Stimulated activated CD8-positive, alpha-beta memory T cell treated with anti-CD3 and anti-CD28 coated beads, Interleukin-4, amount 100 ng/mL, for 24 hours (primary cell): ENCODE measurements at places on chromosomes 4 and X.

DNA sequence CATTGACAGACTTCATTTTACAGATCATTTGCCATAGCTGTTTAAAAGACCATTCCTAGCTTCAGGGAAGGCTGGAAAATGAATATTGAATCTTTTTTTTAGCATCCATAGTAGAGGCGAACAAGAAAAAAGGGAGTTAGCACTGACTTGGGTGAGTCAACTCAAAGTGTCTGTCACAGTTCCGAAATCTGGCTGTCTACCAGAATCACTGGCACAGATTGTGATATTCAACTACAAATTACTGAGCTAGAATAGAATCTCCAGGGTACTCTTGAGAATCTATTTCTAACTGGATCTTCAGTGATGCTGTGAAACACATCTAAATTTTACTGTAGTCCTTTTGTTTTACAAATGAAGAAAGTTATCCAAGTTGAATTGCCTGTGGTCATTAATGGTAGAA, 31.5 kb downstream of the SEC24B start:
- DNase-seq: no peak

DNA sequence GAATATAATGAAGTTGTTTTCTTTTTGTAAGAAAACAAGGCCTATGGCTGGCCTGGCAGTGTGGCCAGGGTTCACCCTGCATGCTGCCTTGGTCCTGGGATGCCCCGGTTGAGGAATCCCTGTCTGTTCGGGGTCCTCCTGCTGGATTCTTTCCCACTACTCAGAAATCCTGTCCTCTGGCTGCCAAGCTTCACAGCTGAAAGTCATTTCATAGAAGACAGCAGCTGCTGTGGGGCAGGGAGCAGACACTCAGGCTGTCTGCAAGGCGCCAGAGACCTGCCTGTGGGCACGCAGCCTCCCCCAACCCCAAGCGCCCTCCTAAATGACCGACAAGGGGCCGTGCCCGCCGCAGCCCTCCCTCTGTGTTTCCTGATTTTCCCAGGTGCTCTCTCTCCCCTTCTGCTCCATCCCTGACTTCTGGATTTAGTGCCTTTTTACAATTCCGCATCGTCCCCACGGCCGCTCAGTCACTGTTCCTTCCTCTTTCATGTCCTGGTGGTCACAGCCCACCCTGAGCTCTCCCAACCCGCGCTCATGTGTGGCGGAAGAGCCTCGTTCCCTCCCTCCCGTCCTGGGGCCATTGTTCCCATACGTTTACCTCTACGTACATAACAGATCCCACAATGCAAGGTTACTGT, 27.5 kb downstream of the ZFYVE28 start:
- DNase-seq: no peak

DNA sequence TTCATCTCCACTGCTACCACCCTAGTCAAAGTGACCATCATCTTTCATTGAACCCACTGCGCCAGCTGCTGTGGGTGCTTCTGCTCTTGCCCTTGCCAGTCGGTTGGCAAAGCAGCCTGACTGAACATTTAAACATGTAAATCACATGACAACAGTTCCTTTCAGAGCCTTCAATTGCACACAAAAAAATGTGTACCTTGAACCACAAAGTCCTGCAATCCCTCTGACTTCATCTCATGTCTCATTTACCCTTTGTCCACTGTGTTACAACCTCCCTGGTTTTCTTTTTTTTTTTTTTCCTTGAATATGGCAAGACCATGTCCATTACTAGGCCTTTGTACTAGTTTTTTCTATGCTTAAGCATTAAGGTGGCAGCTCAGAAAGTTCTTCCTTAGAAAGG, 183.5 kb downstream of the GBA3 start:
- DNase-seq: no peak

DNA sequence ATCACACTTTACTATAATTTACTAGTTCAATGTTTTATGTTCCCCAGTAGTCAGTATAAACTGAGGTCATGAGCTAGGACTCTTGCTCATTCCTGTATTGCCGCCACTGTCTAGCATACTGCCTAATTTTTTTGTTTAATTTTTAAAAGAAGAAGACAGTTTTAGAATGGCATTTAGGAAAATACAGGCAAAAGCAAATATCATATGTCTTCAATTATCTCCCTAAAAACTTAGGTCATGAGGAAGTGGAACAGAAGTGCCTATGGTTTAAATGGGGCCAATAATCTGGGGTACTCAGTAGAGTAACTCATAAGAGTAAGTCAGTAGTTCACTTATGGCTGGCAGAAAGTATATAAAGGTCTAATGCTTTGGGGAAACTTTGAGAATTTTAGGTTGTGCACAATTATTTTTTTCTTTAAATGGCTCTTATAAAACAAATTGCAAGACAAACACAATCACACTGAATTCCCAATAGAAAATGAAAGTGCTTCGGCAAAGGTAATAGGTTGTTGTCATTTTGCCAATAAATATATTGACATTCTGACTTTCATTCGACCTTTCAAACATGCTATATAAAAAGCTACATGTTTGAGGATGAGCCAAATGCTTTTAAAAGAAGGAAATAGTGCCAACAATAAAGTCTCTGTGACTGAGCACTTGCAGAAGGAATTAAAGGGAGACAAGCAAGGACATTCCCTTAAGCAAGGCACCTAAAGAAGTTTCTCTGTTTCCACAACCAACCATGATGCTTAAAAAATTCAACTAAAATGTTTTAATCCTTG, 390.1 kb downstream of the PDGFC start:
- DNase-seq: no peak

GRCh38 chrX:7059214-7059838, 88.2 kb upstream of the STS start:
- DNase-seq: no peak

DNA sequence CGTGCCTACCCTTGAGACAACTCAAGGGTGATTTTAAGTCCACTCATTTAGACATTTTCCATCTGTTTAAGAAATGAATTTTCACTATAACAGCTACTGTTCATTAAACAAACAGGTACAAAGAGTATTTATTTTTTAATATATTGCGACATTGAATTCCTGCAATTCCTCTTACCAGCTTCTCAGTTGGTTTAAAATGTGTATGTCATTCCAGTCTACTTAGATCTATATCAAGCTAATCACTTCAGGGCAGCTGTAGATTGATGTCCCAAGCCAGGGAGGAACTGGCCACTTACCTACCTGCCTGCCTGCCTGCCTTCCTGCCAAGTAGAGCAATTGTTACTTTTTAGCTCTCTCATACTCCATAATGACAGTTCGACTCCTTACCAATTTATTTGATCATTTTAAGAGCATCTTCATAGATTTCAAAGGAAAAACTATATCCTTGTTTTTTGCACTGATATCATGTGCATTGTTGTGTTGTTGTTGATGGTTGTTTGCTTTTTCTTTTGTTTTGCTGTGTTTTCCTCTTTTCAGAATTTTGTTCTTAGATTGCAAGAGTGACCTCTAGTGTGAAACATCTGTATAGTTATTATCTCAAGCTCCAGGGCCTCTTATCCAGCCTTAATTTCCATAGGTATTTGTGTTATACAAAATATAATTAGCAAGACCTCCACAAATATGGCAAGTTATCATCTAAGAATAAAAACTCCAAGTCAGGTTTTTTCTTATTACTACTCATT, 120.9 kb upstream of the NRK start:
- DNase-seq: no peak

DNA sequence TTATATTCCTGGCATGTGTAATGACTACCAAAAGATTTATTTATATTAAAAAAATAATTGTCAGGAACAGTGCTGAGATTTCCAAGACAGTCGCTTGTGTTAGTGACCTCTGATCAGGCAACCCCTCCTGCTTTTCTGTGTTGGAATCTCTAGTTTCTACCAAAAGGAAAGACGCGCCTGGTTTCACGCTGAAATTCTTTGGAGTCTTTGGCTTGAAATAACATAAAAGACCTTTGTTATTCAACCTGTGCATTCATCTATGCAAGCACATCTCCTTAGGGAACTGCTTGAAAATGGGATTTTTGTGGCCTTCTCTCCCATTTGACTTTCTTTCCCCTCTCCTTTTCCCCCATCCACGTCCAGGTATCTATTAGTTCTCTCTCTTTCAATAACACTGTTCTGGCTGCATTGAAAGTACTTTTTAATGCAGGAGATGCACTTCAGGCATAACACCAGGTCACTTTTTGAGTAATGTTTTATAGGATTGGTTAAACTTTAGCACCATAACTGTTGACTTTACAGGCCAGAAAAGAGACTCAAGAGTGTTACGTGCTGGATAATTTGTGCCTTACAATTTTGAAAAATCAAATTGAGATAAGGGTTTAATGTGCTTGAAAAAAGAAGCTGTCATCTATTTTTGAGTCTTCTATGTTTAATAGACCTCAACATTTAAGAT, 172.7 kb downstream of the GPAT3 start:
- DNase-seq: no peak

GRCh38 chr4:98605216-98605615, 53.2 kb downstream of the TSPAN5 start:
- DNase-seq: no peak

DNA sequence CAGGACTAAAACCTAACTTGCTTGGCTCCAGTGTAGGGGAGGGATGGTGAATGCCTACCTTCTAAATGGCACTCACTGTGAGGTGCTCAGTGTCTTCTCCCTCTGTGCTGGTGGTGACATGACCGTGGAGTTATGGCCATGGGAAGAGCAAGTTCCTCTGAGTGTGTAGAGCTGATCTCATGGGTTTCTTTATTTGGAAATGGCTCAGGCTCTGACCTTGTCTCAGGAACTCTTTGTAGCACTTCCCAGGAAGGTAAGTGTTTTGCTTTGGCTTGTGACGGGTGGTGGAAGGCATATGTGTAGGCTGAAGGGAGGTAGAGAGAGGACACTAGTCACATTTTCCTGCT, 6.4 kb downstream of the MSN start:
- no peak for DNase-seq

GRCh38 chr4:20273793-20274192, 22.1 kb downstream of the SLIT2 start:
- DNase-seq: no peak

GRCh38 chr4:162056990-162057389, 106.8 kb downstream of the FSTL5 start:
- DNase-seq: no peak

DNA sequence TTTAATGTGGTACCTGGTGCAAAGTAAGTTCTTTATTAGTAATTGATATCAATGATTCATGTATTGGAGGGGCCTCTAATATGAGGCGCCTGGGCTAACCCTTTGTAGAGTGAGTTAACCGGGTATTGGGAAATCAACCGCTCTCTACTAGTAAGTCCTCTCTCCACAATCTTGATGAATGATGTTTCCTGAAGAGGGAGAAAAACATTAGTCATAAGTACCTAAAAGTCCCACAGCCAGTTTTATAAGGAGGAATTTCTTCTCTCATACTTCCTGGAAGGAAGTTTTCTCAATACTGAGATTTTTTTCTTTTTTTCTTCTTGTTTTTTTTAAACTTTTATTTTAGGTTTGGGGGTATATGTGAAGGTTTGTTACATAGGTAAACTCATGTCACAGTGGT, 62.3 kb downstream of the AGTR2 start:
- no peak for DNase-seq

DNA sequence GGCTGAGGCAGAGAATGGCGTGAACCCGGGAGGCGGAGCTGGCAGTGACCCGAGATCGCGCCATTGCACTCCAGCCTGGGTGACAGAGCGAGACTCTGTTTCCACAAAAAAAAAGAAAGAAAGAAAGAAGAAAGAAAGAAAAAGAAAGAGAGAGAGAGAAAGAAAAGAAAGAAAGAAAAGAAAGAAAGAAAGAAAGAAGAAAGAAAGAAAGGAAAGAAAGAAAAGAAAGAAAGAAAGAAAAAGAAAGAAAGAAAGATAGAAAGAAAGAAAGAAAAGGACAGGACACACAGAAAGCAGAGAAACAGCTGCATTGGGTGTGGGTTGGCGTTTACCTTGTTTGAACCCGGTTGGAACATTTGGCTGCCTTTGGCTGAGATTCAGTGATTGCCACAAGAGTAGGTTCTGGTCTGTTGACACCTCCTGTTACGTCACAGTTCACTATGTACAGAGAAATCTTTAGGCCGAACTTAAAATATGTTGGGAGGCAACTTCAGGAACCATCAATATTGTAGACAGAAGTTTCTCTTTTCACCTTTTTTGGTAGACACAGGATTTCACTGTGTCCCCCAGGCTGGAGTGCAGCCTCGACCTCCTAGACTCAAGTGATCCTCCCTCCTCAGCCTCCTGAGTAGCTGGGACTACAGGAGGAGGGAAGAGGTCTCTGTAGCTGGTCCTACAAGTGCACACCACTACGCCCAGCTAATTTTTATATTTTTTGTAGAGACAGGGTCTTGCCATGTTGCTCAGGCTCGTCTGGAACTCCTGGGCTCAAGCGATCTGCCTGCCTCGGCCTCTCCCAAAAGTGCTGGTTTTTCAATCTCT, 16.3 kb upstream of the PLCXD1 start:
- no peak for DNase-seq
